NCI-H748 treated with DMSO at 0.1 percent for 48 hours (cell line): ENCODE measurements at places on chromosomes 2 and 18.

DNA sequence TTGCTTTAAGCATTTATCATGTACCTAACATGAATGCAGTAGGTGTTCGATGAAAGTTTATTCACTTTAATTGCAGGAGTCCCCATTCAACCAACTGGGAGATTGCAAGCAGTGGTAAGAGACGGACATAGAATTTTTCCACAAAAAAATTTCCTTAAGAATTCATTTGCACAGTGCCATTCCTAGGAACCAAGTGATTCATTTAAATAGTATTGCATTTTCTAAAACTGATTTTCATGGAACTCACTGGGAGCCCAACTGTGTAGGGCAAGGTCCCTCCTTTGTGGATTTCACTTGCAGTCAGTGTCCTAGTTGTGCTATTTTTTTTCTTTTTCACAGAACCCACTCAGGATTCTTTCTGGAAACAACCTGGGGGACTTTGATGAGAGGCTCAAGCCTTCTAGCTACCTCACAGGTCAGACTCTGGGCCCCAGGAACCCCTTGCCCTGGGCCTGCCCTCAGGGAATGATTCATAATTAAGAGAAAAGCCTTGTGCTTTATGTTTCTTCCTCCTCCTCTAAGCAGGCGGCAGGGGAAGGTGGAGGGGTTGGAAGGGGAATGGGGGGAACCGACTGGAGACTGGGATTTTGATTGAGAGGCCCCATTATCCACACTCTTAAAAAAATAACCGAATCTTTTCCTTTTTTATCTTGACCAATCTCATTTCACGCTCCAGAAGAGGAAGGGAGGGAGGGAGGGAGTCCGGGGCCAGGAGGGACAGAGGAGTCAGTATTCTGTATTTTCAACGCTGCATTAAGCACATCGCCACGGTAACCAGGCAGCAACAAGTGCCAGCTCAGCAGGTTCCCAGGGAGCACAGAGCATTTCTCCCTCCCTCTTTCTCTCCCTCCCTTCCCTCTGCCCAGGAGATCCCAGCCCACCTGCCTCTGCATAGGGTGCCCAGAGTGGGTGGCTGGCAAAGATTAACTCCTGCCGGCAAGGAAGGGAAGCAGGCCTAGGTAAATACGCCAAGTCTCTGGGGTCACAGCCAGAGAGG is 51.8 kb downstream of the PSD4 start:
- DNase-seq: peak; percentile 41

DNA sequence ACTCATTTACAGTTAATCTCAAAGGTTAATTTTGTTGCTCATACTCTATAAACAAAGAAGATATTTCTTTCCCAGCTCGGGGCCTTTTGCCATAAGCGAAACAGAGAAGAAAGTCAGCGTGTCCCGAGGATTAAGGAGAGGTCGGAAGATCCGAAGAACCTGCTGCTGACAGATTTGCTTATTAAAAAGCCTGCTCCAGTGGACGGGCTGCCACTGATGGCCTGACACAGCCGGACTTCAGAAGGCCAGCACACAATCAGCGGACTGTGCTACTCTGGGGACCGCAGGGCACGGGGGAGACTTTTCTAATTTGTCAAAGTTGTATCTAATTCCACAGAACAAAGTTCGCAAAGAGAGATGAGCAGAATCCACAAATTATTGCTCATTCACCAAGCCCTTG is 315.4 kb downstream of the ETAA1 start:
- DNase-seq: no peak

DNA sequence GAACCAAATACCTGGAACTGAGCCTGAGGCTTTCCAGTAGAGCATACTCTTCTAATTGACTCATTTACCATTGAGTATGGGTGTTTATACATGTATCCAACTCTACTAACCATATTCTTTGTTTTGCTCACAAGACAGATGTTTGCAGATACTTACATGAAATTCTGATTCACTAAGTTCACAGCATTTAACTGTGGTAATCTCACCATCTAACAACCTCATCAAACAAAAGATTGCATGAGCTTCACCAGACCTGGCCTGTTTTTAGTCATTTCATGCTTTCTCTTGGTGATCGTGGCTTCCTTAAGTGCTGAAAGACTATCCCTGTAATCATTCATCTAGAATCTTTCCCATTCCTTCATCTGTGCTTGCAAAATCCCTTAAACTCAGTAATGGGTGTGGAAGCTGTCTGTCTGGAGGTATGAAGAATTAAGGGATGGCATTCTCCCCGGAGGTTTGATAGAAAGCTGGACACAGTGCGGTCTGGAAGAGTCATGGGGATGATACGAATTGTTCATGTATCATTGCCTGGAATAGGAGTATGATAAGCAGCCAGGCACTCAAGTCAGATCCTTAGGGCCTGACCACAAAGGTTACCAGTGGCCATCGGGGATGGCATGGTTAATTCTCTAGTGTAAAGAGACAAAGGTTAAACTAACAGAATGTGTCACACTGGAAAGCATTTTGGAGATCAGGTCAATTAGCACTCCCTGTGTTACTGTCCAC is 42.0 kb upstream of the IL1R1 start:
- DNase-seq: no peak

GRCh38 chr2:46924608-46925007 is 9.0 kb upstream of the MCFD2 start:
- no peak for DNase-seq

GRCh38 chr2:133718688-133719201 is 150.5 kb upstream of the NCKAP5 start:
- DNase-seq: no peak

DNA sequence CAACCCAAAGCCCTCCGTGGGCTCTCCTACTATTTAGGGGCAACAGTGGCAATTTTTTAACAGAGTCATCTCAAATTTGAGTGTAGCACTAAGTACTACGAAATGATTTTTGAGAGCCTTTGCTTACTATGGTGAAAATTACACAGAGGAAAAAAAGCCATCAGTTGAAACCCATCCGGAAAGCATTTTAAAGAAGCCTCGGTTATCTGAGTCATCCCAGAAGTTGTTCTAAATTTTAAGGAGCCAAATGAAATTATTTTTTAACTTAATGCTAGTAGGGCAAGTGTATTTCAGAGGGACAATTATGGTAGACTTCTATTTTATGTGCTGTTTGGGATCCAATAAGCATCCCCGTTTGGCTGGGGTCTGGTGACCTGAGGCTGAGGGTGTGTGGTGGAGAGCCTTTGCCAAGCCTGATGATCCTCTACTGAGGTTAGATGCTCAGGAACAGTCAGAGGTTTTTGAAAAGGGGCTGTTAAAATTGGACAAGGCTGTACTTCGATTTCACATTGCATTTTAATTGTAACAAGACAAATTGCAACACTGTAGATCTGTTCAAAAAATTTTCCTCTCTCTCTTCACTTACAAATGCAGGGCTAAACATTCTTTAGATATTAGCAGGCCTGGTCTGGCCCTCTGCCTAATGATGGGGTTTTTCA is 47.0 kb downstream of the RAPGEF4 start:
- no peak for DNase-seq

DNA sequence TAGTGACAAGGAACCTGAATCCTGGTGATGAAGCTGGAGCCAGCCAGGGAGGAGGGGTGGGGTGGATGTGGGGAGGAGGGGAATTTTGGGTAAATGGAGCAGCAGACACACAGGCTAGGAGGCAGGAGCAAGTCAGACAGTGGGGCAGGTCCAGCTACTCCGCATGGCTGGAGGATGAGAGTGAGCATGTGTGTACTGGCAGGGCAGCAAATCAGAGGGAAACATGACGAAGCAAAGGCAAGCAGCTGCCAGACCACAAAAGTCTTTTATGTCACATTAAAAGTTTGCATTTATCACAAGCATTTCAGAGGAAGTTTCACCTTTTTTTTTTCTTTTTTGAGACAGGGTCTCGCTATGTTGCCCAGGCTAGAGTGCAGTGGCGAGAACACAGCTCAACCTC is 11.9 kb upstream of the KIDINS220 start:
- no peak for DNase-seq

DNA sequence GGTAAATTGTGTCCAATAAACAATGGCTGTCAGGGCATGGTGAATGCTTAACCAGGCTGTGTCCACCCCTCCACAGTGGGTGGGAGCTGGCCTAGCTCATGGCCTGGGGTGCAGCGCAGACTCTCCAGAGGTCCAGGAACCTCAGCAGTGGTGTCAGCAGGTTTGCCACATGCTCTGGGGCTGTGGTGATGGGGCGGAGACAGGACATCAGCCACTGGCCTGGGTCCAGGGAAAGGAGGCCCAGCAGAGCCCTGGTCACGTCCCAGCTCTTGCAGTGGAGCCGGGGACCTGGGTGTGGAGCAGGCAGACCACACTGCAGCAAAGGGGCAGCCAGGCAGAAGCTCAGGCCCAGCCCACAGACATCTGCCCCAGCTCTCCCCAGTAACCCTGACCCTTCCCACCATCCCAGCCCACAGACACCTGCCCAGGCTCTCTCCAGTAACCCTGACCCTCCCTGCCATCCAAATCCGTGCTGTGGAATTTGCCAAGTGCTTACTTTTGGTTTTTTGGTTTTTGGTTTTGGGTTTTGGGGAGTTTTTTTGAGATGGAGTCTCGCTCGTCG is 13.8 kb upstream of the KIF1A start:
- DNase-seq: no peak

GRCh38 chr2:39033980-39034379 is 86.9 kb downstream of the SOS1 start:
- no peak for DNase-seq

DNA sequence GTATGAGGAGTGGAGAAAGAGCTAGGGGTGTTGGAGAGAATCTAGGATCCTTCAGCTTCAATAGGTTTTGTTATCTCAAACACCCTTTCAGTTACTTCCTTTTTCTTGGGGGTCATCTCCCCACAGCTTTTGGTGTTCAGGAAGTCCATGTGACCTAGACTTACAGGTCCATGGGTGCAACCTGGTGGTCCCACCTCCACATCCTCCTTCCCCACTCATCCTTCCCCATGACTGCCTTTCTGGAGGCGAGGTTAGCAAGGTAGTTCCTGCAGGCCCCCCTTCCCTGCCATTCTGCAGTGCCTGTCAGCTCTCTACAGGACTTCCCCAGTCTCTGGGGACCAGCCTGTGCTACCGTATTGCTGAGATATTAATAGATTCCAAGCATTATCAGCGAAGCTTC is 107.6 kb downstream of the TMEM17 start:
- no peak for DNase-seq

GRCh38 chr2:75538521-75539490 is 21.9 kb downstream of the EVA1A start:
- no peak for DNase-seq

DNA sequence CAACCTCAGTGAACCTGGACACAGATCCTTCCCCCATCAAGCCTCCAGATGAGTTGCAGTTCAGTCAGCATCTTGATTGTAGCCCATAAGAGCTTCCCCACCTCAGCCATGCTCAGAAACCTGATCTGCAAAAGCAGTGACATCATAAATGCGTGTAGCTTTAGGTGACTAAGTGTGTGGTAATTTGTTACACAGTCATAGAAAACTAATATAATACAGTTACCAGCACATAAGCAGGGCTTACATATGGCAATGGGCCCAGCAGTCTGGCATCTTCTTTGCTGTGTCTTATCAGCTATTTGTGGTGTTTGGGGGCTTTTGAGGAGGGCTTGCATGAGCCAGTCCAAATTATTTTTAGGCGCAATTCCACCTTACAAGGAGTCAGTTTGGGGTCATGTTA is 807.0 kb downstream of the SLC4A3 start:
- DNase-seq: no peak

GRCh38 chr2:234814374-234814773 is 137.4 kb upstream of the SH3BP4 start:
- peak; percentile 43 for DNase-seq

DNA sequence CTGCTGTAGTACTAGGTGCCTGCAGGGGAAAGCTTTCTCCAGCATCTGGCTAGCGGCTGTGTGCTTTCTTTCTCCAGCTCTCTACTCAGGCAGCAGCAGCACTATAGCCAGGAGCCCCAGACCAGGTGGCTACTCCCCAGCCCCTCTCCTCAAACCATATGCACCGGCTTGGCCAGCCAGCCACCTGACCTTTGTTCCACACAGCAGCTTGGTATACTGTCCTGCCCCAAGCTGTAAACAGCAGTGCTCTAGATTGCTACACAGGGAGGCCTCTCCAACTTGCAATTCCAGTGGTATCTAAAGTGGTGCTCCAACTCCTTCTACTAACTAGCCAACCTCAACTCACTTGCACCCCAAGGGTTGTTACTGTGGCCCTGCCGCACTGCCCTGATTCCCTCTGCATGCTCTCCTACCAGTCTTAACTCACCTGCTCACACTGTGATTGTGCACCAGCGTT is 19.6 kb downstream of the LDAH start:
- no peak for DNase-seq

DNA sequence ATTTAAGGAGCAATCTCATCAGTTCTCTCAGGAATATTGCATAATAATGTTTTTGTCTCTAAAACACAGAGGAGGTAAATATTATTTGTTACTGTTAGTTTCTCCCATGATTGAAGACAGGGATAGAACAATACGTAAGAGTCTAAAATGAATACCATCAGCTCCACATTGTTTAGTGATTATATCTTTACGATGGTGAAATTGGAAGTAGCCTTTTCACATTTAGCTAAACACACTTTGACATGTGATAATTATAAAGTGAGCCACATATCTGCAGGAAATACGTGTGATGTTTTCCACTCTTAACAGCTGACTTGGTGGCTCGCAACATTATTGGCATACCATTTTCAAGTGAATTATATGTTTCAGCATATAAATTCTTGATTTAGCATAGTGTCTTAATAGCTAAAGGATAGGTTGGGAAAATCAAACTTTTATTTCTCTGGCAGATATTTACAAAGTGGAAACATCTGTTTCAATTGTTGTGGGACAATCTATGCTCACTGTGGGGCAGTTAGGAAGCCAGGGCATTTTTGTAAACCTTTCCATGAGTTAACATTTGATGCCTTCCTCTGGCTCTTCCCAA is 208.1 kb upstream of the RASGRP3 start:
- no peak for DNase-seq

DNA sequence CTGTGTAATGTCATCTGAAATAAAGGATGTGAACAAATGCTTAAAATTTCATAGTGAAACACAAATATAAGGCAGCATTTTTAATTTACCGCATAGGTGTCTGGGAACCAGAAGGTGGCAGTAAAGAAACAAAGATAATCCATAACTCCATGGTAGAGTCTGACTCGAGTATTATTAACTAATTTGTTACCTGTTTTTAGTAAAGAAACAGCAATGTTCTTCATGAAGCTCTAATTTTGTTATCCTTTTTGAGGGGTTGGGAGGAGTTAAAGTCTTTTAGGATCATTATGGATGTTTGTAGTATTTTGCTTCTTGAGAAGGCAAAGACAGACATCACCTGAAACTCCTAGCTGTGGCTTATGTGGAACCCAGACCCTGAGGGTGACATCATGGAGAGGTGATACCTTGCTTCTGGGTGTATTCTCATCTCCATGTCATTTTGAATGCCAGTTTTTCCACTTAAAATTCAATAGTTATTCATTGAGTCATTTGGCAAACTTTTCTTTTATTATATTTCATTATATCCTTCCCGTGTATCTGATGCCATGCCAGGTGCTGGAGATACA is 286.2 kb upstream of the EPAS1 start:
- peak; percentile 29 for DNase-seq
